GM23248 (cell line): ENCODE measurements at places on chromosomes 11 and 22. TPM values are rescaled to one million over a fixed set of nuclear protein-coding genes. Genes with fewer than 3 reads are reported as not detected.
A peak's percentile ranks its signal among the peaks of the same experiment; 100 is the strongest.

DNA sequence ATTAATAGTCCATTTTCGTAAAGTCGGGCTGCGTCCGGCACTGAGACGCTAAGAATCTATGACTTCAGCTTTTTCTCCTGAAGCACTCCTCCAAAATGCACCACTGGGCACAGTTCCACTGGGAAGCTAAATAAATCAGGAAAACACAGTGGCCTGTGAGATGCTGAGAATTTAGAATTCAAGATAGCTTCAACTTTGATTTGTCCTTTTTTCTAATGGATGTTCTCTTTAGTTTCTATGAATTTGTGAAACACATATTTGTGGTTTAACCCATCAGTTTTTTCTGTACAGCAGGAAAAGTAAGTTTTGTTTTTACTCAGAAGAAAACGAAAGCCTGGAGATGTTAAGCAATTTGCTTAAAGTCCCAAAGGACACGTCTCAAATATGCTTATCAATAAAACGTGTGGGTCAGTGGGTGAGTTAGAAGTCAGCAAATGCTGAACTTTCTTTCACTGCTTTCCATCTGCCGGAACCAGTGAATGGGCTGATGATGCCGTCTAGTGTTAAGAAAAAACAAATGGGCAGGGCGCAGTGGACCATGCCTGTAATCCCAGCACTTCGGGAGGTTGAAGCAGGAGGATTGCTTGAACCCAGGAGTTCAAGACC, 40.7 kb upstream of the CLMP start:
- peak; percentile 65 for DNase-seq

- no peak for DNase-seq
Measured at GRCh38 chr11:32870676-32871075, 21.9 kb upstream of the QSER1 start.

DNA sequence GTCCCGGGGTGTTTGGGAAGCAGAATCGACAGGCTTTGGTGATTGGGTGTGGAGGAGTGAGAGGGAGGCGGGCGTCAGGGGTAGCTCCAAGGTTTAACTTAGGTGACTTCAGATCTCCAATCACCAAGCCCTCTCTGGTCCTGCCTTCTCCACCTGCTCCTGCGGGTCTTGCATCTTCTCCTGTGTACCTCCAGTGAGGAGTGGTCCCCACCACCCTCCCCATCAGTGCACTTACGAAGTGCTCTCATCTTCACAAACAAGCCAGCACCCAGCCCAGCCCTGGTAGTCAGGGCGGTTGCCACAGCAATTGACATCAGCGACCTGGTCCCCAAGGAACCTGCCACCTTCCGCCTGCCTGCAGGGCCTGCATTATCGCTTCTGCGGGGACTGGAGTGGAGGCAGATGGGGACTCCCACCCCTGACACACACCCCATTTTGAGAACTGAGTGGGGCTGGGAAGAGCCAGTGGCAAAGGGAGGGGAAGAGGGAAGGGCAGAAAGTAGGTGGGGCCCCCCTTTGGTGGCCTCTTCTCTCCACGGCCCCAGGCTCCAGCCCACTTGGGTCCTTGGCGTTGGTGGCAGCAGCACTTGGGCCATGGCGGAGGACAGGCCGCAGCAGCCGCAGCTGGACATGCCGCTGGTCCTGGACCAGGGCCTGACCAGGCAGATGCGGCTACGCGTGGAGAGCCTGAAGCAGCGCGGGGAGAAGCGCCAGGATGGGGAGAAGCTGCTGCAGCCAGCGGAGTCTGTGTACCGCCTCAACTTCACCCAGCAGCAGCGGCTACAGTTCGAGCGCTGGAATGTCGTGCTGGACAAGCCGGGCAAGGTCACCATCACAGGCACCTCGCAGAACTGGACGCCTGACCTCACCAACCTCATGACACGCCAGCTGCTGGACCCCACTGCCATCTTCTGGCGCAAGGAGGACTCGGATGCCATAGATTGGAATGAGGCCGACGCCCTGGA, at the start of gene OMP:
OMP (plus strand) TSS at position 595 of the 965 bp plus-strand sequence; CDS start at position 595, 0 bp downstream.
- no peak for DNase-seq

Gene EMID1
- total RNA-seq, result not detected in 2 replicates

Gene TRIM64
- not detected in 2 replicates for total RNA-seq

DNA sequence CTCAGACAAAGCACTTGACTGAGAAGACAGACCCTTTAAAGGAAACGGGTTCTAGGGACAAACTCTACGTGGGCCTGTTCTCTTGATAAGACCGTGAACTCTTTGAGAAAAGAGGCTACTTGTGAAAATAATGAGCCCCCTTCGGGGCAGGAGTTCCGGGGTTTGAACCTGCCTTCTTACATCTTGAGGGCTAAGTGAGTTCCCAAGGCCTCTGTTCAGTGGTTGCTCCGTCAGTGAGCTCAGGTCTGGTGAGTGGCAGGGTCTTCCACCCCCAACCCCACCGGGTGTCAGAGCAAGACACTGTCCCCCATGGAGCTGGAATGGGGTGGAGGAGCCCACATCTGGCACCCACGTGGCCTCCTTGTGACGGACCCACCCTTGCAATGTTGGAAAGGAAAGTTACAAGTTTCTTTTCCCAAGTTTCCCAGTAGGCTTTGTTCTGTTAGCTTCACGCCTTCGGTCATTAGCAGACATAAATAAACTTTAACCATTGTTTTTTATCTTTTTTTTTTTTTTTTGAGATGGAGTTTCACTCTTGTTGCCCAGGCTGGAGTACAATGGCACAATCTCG, 6.3 kb upstream of the SAMM50 start:
- DNase-seq, result peak; percentile 8

Gene SHISAL1
- 1.5 and 2.2 TPM in 2 replicates for total RNA-seq

DNA sequence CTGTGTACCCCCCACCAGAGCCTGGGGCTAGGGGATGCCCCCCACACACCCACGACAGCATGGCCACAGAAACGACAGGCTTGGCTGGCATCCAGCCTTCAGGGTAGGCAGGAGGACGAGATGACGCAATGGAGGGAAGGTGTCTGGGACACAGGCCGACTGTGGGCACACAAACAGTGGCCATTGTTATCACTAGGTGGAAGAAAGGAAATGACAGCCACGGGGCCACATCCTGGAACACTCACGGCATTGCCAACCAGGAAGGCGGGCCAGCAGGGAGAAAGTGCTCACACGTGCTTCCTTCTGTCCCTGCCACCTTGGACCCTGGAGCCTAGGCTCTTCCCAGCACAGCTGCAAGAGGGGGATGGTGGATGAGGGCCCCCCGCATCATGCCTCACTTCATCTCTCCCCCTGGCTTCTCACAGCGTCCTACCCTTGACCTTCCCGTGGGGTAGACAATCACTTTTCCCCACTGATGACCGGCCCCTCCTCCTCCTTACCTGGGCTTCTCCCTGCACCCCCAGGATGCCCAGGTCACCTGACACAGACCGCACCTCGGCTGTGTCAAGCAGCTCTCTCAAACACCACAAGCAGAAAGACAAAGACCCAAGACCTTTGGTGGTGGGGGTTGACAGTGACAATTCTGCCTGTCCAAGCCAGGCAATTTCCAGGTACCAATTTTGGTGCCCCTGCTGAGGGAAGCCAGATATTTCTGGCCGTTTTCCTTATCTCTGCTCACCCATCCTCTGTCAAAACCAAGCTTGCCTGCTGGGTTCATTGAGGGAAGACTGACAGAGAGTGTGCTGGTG, 8.6 kb downstream of the PLA2G6 start:
- peak; percentile 49 for DNase-seq

GRCh38 chr11:65172600-65172999, 2.6 kb downstream of the SPDYC start:
- no peak for DNase-seq

- DNase-seq, result no peak
Measured at GRCh38 chr11:8603696-8604077, 9.7 kb upstream of the STK33 start.

DNA sequence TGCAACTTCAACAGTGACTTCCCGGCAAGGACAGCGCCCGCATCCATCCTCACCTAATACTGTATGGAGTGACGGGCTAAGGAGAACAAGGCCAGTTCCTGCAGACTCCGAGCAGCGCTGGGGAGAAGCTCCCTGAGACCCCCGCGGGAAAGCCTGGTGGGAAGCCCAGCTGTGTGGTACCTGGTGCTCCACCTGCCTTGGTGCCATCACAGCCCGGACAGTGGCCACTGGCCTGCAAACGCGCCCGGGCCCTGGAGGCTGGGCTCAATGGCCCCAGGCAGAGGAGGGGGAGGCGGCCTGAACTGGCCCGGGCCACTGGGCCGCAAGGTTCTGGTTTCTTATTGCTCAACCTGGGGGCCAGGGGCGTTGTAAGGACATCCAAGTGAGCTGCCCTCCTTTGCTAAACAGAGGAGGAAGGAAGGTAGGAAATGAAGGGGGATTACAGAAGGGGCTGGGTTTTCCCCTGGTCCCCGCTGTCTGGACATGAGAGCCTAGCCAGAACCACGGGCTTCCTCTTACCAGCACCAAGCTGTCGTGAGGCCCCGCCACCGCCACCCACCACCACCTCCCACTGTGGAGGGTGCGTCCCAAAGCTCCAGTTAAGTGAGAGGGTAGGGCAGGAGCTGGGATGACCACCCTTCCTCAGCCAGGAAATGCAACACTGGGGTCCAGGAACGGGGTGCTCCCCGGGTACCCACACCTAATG, 8.5 kb upstream of the CDC42BPG start:
- DNase-seq, result no peak

DNA sequence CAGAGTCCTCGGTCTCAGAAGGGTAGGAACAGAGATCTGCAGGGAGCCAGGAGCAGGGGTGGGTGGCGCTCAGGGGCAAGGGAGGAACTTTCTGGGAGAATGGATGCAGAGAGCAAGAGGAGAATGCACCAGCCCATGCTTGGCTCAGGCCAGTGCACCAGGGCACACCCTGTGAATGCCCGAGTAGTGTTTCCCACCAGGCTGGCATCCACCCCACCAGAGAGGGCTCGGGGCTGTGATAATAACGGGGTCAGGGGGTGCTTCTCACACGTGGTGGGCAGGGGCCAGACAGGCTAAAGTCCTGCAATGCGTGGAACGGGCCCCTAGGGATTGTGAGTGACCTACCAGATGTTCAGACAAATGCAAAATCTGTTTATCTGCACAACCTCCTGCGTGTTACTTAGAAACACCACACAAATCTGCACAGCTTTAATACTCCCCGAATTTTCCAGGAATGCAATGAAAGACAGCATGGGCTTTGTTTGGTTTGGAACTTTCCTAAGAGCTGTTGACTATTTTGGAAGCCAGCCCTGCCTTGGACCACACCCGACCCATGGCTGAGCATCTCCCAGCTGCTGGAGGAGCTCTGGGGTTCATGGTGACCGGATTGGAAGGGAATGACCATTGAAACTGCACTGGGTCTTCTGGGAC, 368.3 kb downstream of the SHANK2 start:
- DNase-seq, result peak; percentile 23

DNA sequence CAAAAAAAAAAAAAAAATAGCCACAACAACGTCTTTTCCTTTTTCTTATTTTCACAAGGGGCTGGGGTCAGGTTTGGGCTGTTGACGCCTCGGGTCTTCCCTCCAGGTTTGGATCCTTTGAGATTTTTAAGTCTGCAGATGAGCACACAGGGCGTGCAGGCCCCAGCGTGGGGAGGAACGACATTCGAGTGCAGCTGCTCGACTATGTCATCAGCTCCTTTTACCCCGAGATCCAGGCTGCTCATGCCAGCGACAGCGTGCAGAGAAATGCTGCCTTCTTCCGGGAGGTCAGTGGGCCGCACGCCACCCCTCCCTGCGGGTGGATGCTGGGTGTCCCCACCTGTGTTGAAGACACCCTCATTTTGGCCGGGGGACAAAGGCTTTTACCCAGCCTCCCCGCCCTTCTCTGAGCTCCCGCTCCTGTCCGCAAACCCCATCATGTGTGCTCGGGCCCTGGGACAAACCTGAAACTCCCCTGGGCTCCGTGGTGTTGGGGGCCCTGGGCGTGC, 7.7 kb downstream of the SELENOO start:
- DNase-seq, result no peak

- DNase-seq, result peak; percentile 90
Measured at GRCh38 chr11:116913000-116913399, 75.6 kb upstream of the APOA1 start.

DNA sequence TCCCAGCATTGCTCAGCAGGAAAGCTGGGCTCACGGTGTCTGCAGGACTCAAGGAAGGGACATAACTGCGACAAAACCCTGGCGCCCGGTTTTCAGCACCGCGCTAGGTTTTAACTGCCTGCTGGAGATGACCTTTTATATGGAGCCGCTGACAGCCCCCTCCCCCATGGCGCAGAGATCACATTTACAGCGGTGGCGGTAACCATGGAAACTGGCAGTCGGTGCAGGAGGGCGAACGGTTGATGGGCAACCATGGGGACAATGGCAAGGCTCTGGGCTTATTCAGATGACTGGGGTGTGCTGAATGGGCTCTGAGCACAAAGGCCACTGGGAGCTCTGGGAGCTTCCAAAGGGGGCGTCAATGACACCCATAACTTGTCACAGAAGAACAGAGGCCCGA, 37.2 kb downstream of the CELSR1 start:
- DNase-seq, result no peak

DNA sequence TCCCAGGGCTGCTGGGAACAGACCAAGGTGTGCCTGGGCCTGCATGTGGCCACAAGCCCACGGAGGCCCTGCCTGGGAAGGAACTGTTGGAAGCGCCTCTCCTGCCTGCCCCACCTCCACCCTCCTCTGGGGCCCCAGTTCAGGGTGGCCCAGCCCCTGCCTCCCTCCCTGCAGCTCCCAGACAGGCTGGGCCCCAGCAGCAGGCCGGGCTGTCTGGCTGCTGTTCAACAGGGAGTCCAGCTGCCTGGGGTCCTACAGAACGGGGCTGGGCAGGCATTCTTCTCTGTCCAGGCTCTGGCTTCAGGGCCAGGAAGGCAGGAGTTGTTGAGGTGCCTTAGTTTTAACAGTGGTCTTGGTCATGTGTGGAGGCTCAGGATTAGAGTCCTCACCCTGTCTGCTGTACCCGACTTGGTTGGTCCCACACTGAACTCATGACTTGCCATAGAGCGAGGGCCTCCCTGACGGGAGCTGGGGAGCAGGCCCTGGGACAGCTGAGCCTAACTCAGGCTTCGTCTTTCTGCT, 11.8 kb downstream of the PRDM11 start:
- DNase-seq, result no peak

DNA sequence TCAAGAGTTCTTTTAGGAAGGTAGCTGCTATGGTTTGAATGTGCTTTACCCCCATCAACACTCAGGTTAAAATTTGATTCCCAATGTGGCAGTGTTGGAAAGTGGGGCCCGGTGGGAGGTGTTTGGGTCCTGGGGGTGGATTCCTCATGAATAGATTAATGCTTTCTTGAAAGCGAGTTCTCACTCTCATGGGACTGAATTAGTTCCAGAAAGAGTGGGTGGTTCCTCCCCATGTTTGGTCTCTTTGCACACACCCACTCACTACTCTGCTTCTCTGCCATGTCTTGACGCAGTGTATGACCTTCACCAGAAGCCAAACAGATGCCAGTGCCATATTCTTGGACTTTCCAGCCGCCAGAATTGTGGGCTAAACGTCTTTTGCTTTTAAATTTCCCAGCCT, 394.4 kb downstream of the OPCML start:
- DNase-seq, result no peak

GRCh38 chr11:69943066-69943465, 123.8 kb upstream of the FGF3 start:
- peak; percentile 25 for DNase-seq

DNA sequence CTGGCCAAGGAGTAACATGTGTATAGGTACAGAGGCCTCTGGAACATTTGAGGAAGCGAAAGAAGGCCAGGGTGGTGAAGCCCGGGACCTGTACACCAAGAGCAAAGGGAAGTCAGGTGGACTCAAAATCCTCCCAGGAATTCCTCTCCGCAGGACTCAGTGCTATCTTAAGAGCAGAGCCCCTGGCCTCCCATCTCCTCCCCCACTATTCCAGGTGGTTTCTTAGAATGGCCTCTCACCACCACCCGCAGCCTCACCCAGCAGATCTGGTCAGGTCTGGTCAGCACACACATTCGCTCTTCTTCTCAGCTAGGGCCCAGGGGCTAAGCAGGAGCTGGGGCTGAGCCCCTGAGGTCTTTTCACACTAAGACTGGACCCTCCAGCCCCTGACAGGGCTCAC, 59.1 kb downstream of the SCGB1A1 start:
- no peak for DNase-seq

GRCh38 chr22:22424210-22424800, 84.2 kb downstream of the ZNF280B start:
- DNase-seq, result no peak
